ENCODE measurements at places on chromosomes 3 and 15. TPM values are rescaled to one million over a fixed set of nuclear protein-coding genes. Genes with fewer than 3 reads are reported as not detected.

DNA sequence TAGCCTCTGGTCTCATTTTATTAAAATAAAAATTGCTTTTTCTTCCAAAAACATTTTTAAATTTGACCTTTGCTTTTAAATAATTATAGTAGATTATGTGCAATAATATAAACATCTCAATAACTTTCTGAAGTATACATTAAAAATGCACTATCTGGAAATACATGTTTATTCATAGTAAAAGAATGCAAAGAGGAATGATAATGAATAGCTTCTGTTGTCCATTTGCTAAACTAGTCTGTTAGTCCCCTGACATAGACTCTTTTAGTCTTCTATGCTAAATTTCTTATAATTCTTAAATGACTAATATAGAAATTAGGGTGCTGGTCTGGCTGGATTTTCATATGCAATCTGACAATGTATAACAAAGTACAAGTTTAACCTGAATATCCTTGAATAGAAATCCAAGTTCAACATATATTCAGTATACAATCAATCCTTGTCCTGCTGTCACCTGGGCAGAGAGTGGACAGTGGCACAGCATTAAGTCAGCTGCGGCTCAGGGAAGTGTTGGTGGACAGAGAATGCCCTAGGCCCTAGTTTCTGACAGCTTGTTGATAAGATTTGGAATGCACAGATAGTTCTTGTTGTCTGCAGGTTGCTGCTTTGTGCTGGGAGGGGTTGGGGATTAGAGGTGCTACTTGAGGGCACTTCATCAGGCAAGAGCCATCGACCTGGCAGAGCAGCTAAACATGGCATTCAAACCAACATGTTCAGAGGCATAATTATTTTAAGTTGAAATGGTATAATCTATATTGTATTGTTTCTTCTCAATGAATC is 161.7 kb downstream of the MBNL1 start:
- DNase-seq = no peak

DNA sequence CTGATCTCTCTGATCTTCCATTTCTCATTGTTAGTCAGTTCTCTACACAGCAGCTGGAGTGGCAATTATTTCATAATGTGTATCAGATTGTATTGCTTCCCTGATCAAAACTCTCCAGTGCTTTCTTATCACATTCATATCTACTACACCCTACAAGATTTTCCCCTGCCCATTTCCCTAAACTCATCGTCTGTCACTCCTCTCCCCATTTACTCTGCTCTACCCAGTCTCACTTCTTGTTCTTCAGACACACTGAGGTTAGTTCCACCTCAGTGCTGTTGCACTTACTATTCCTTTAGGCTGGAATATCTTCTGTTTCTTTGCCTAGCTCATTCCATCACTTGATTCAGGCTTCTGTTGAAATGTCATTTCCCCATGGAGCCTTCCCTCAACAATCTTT is 197.1 kb downstream of the SATB1 start:
- peak; percentile 23 for DNase-seq

- DNase-seq = peak; percentile 11
Observed at GRCh38 chr3:10688126-10688525, 127.9 kb upstream of the SLC6A11 start.

- no peak for DNase-seq
Observed at GRCh38 chr3:76039431-76039830, 254.1 kb upstream of the ZNF717 start.

- DNase-seq = no peak
Observed at GRCh38 chr3:37478721-37479210, 304.4 kb upstream of the LRRFIP2 start.

- no peak for DNase-seq
Observed at GRCh38 chr3:134505485-134505884, 19.6 kb downstream of the CEP63 start.

- no peak for DNase-seq
Observed at GRCh38 chr3:180383332-180384020, 218.5 kb upstream of the TTC14 start.

GRCh38 chr15:88072598-88073390 is 183.7 kb downstream of the NTRK3 start:
- no peak for DNase-seq

- DNase-seq = no peak
Observed at GRCh38 chr3:1007866-1008265, 85.0 kb upstream of the CNTN6 start.

DNA sequence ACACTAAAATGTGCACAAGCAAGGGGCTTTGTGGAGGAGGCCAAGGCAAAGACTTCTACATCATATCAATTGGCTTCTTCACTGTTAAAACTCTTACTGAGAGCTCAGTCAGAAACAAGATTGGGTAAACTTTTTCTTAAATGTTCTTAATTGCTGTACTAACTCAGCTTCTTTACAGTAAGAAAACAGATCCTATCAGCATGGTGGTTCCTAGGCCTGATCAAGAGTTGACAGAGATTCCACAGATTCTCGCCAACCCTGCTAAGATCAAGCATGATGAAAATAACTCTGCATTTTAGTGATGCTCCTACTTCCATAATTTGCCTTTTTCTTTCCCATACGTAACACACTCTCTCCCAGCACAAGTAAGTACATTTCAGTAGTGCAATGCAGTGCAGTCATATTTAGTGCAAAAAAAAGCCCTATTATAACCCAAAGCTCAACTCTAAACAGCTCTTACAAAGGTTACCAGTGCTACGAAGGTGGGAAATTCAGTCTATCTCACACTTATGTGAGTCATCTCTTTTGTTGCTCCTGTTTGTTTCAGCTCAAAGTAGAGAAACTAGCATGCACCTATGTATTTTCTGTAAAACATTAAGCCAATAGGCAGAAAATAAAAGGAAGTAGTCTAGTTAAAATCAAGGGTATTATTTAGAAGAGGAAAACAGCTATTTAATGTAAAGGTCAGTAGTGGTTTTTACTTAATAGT is 29.9 kb downstream of the TIGIT start:
- no peak for DNase-seq

GRCh38 chr3:9194509-9195184 is 54.8 kb downstream of the SRGAP3 start:
- DNase-seq = no peak

DNA sequence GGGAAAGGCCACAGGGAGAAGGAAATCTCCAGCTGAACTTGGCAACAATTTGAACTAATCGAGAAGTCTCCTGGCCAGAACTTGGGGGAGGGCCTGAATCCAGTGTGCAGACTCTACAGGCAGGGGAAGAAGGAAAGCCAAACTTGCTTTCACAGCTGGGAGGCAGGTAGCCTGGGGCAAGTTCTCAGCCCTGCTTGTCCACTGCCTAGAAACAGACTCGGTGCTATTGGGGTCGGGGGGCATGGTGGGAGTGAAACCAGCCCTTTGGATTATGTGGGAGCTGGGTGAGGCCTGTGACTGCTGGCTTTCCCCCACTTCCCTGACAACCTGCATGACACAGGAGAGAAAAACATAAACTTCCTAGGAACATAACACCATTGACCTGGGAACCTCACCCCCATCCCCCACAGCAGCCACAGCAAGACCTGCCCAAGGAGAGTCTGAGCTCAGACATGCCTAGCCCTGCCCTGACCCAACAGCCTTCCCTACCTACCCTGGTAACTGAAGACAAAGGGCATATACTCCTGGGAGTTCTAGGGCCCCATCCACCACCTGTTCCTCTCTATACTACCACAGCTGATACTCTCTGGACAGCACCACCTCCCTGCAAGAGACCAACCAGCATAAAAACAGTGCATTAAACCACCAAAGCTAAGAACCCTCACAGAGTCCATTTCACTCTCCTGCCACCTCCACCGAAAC is 103.7 kb upstream of the MNS1 start:
- DNase-seq = peak; percentile 58

DNA sequence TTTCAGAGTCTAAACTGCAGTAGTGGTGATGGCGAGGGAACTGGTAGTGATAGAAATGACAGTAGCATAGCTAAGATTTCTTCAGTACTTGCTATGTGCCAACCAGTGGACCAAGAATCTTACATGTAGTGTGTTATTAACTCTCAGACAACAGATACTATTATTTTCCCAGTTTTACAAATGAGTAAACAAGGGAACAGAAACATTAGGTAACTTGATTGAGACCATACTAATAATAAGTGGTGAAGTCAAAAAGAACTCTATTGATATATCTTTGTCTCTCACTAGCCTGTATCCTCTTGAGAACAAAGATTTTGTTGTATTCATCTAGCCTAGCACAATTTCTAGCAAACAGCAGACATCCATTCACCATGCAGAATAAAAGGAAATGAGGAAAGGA is 250.1 kb downstream of the ZBTB20 start:
- DNase-seq = no peak

GRCh38 chr3:177599326-177599725 is 402.0 kb upstream of the TBL1XR1 start:
- no peak for DNase-seq

- no peak for DNase-seq
Observed at GRCh38 chr15:100899601-100900000, 19.6 kb upstream of the LRRK1 start.

DNA sequence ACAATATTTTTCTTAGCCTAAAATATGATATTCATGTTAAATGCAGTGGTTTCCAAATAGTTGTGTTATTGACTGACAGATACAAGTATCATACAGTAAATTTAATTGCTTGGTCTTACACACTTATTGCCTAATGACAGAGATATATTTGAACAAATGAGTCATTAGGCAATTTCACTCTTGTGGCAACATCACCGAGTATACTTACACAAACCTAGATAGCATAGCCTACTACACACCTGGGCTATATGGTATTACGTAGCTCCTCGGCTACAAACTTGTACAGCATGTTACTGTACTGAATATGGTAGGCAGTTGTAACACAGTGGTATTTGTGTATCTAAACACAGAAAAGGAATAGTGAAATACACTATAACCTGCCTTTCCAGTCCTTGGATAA is 50.3 kb downstream of the SERPINI1 start:
- DNase-seq = no peak

GRCh38 chr3:155991847-155992246 is 121.4 kb downstream of the GMPS start:
- no peak for DNase-seq

GRCh38 chr15:91572110-91572509 is 281.4 kb upstream of the SLCO3A1 start:
- no peak for DNase-seq

GRCh38 chr3:47578691-47579632 is at the start of gene CSPG5:
TSS of gene CSPG5 (minus strand) at chr3:47578865. CDS start at chr3:47578693, 172 bp downstream.
- no peak for DNase-seq

DTX3L gene
- total RNA-seq = 0.94 TPM

CFAP92 gene
- 0.18 TPM for total RNA-seq

KCTD6 gene
- 16.4 TPM for total RNA-seq

CCDC9B gene
- total RNA-seq = 1.4 TPM

CD200R1 gene
- total RNA-seq = 0.17 TPM

TRANK1 gene
- 66.3 TPM for total RNA-seq

CHL1 gene
- 1.0 TPM for total RNA-seq
